ENCODE measurements at places on chromosomes 6 and 20.

- DNase-seq = no peak
Observed at GRCh38 chr6:40791004-40791403, 203.8 kb upstream of the LRFN2 start.

- DNase-seq = no peak
Observed at GRCh38 chr6:53251033-53251672, 97.6 kb downstream of the ELOVL5 start.

DNA sequence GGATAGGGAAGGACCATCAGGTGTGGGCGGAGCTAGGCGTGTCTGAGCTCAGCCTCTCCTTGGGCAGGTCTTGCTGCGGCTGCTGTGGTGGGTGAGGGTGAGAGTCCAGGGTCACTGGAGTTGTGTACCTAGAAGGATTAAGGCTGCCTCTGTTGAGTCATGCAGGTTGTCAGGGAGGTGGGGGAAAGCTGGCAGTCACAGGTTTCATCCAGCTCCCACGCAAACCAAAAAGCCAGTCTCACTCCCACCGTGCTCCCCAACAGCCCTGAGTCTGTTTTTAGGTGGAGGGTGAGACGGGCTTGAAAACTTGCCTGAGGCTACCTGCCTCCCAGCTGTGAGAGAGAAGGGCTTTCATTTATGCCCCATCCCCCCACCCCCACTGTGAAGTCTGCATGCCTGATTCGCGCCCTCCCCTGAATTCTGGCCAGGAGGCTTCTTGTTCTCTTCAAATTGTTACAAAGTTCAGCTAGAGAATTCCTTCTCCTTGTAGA, 161.5 kb downstream of the MYLK4 start:
- no peak for DNase-seq

- no peak for DNase-seq
Observed at GRCh38 chr6:71347119-71347518, 58.5 kb downstream of the OGFRL1 start.
